ENCODE measurements at places on chromosomes 6 and 20. TPM values are rescaled to one million over a fixed set of nuclear protein-coding genes. Genes with fewer than 3 reads are reported as not detected.

GRCh38 chr6:119226089-119226488 is 123.5 kb downstream of the MAN1A1 start:
- peak; percentile 51 for DNase-seq

The PXT1 gene
- polyA plus RNA-seq, result not detected

- DNase-seq, result no peak
Measured at GRCh38 chr6:85114581-85114935, 335.3 kb upstream of the NT5E start.

The BPIFB2 gene
- polyA plus RNA-seq, result not detected

DNA sequence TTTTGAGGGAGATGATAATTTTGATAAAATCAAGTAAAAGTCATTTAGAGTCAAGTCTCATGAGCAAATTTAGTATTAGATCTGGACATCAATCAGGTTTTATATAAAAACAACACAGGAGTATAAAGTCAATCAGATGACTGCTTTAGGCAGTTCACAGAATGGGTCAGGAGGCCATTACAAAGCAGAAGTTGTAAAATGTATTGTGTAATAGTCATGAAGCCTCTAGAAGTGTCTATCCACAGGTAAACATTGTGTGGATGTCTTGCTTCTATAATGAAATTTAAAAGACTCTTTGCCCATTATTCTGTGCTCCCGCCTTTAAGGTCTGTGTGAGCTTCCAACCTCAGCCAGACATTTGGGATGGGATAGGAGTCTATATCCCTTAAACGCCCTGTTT is 28.8 kb downstream of the MAP7 start:
- no peak for DNase-seq

DNA sequence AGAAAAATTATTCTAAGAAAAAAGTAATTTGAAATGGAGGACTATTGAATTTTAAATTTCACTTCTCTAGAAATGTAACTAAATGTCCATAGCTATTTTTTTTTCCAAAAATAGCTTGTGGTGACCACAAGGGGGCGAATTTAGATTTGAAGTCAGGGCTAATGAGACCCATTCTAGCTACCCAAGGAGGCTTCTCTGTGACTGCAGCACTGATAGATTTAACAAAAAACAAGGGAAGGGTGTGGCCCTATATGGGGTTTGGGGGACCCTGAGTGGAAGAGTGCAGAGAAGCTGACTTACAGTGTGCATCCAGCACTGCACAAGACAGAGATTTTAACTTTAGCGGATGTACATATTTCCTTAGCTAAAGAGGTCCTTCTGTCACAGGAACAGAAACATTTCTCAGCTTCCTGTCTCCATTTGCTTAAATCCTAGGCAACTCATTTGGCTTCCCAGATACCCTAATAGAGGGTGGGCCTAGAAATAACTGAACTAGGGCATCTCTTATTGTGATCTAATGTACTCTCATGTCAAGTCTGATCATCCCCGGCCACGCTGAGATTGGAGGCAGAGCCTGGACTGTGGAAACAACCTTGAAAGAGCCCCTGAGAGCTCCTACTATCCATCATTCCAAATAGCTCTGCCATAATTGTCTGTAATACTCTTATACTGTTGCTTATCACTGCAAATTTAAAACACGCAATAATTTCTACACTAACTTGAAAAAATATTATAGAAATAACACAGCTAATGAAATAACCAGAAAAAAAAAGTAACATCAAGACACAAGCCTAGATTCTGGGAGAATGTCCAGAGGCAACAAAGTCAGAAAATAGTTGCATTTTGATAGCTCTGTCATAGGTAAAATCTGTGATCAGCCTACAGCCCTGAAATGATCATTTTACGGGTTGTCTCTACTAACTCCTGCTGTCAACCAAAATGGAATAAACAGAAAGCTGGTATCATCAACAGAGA is 93.6 kb downstream of the SNAP91 start:
- DNase-seq, result no peak

- DNase-seq, result peak; percentile 1
Measured at GRCh38 chr20:3744037-3744436, 11.6 kb downstream of the HSPA12B start.

GRCh38 chr20:47664068-47664437 is 121.2 kb downstream of the SULF2 start:
- no peak for DNase-seq

The TULP4 gene
- polyA plus RNA-seq, result 1.7 TPM

DNA sequence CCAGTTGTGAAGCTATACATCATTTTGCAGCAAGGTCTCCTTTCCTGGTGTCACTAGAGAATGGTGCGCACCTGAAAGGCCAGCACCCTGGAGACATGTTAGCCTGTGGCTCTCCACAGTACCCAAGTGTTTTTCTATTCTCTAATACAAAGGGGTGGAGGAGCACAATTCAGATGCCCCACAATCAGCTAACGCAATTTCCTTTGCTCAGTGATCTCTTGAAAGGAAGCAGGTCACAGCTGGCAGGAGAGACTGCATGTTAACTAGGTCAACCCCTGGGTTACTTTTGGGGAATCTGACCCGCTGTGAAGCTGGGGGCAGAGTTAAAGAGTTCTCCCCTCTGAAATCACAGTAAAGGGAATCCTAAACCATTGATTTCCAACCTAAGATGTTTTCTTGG is 92.5 kb downstream of the B3GAT2 start:
- DNase-seq, result no peak

- DNase-seq, result no peak
Measured at GRCh38 chr6:45946887-45947286, 68.8 kb downstream of the CLIC5 start.

DNA sequence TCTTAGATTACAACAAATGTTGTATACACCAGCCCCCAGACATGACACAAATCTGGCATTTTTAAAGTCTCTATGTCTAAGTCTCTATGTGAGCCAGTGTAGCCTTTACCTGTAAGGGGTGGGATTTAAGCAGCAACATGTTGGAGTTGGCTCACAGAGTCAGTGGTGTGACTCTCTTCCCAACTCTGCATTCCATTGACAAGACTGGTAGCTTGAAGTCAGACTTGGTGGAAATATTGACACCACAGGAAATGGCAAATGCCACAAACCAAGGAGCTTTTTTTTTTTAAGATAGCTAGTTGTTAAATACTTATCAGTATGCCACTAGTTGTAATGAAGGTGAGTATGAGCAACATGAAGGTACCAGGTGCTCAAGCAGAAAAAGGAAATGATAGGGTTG is 103.1 kb upstream of the SMLR1 start:
- DNase-seq, result no peak

The BCAS1 gene
- polyA plus RNA-seq, result 145 TPM
